Ureter (tissue), 1 donor: ENCODE measurements at places on chromosomes 16 and 17.

DNA sequence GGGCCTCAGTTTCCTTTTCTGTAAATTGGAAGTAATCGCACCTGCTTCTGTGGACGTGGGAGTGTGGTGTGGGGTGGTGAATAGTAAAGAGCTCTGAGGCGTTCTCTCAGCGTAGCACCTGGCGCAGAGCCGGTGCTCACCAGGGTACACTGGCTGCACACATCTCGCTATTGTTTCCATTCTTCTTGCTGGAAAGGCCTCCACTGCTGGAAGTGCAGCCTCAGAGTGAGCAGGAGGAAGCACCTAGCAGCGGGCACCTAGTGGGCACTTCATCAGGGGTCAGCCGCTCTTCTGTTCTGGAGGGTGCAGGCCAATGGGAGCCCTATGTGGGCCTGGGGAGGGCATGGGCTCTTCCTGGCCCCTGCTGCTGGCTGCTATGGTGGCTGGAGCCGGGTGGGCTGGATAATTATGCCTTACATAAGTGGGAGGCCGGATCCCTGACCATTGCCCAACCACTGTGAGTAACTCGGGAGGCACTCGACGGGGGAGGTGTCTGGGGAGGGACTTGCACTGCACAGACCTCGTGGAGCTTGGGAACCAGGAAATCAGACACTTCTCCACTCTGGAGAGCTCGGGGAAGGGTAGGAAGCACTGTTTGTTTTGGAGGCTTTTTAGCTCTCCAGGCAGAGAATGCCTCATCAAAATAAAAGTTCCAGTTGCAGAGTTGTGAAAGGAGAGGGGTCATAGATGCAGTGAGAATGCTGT, 1.7 kb downstream of the MAP2K3 start:
- DNase-seq: peak; percentile 92

- DNase-seq: no peak
Measured at GRCh38 chr16:12354296-12354833, 377.8 kb downstream of the SNX29 start.

DNA sequence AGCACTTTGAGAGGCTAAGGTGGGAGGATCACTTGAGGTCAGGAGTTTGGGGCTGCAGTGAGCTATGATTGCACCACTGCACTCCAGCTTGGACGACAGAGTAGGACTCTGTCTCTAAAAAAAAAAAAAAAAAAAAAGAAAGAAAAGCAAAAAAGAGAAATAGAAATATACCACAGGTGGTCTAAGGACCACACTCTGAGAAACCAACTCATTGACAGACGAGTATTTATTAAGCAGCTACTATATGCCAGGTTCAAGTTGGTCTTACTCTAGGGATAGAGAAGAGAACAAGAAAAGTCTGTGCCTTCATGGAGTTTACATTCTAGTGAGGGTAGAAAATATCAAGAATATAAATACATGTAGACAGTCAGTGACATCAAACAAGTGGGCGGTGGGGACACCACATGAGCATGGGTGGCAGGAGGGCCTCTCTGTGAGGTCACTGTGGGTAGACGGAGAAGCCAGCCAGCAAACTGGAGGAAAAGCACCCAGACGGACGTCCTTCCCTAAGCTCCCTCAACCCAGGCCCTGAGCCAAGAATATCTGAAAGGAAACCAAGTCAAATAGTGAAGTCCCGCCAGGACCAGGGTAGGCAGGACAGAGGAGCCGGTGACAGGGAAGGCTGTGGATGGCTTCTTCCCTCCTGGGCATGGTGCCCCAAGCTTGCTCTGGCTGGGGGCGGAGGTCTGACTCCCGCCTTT, 4.7 kb downstream of the CDIPT start:
- DNase-seq: no peak

GRCh38 chr17:14228903-14229302, 7.8 kb downstream of the CDRT15 start:
- DNase-seq: no peak

DNA sequence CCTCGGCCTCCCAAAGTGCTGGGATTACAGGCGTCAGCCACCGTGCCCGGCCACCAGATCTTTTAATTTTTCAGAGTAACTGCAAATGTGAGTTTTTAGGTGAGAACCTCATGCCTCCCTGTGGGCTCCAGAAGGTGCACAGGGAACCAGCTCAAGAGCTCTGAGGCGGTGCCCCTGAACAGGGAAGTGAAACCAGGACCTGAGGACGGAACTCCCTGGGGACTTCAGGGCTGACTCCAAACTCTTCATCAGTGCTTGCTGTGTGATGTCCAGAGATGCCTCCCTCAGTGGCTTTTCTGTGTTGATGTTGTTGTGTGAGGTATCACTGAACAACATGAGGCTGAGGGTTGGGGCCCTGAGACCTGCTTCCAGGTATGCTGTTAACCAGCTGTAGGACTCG, 23.8 kb downstream of the SLC12A3 start:
- DNase-seq: no peak

GRCh38 chr16:11914210-11915113, 1.3 kb downstream of the GSPT1 start:
- DNase-seq: no peak

DNA sequence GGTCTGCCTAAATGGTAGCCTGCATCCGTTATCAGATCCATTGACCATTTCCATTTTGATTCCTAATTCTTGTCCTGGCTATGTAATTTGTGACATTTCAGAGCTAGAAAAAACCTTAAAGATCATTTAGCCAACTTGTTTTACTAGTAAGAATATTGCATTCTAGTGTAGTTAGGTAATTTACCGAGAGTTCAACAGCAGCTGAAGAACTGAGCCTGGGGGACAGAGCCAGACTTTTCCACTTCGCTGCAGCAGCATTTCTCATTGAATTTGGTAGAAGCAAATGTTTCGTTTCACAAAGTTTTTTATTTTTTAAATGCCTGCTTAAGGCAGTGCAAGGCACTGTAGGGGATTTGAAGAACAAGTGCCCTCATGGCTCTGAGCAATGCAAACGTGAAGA, 59.2 kb upstream of the MARCHF10 start:
- DNase-seq: no peak

DNA sequence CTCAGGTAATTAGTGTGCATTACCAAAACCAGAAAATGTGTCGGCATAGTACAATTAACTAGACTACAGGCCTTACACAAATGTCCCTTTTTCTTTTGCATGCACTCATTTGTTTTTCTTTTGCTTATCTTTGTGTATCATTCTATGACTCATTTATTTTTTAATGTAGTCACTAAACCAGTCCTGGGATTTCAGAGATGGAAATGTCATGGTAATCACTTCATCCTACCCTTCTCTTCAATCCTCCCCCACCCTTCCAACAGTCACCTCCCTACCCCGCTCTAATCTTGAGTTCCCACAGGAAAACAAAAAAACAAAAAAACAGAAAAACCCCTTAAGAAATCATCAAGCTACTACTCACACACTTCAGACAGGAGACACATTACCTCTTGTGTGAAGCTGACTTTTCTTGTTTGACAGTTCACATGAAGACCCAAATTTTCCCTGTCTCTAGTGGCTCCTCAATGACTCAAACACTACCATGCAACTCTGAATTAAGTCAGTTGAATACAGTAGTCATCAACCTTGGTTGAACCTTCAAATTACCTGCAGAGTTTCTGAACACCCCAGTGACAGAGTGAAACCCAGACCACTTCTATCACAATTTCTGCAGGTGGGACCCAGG, 242.4 kb upstream of the SALL1 start:
- no peak for DNase-seq

DNA sequence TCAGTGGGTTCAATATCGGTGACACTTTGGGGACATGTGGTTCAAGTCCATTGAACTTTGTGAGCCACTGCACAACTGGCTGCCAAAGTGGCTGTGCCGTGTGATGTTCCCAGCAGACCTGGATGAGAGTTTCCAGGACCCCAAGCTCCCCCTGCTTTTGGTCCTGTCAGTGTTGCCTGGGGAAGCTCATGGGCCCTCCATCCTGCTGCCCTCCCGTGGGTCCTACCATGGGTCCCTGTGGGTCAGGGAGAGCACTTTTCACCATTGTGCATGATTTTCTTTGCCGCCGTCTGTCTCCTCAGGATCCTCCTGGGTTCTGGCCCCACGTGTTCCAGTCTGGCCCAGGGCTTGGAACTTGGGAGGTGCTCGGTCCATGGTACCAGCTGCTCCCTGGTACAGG, 38.1 kb downstream of the LGALS9 start:
- DNase-seq: no peak

DNA sequence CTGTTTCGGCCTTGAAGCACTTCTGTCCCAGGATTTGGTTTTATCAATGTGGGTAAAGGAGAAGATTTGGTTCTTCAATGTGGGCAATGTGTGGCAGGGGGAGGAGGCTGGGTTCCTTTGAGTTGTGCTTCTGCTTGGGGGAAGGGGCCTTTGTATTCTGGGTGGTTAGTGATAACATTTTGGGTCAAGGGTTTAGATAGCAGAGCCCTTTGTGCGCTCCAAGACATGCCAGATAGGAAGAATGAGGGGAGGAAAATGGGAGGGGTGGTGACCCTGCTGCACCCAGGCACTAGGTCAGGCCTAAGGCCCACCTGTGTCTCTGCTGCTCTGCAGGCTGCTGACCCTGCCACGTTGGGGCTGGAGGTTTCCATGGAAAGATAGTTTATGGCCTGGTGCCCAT, 40.0 kb upstream of the CDC42EP4 start:
- no peak for DNase-seq

DNA sequence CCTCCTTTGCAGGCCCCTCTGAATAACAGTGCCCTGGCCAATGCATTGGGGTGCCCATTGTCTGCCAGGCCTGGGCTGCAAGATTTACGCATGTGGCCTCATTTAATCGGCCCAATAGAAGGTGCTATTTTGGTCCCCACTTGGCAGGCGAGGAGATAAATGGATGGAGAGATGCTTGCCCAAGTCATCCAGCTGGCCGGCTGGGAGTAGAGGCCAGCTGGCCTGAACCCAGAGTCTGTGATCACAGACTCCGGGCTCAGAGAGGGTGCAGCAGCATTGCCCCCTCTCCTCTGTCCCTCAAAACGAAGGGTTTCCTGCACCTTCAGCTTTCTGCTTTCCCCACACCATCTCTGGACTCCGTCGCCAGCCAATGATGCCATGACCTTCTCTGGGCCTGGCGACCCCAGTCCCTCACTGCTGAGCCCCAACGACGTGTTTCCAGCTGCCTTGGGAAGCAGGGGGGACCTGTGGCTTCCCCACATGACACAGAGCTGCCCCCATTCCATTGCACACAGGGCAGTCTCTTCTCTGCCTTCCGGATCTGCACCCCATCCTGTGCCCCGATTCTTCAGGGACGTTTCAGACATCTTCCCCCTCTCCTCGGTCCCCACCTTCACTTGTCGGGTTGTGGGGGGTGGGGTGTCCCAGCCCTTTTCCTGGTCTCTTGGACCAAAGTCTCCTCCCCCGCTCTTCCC, 3.5 kb upstream of the ADGRG1 start:
- no peak for DNase-seq

DNA sequence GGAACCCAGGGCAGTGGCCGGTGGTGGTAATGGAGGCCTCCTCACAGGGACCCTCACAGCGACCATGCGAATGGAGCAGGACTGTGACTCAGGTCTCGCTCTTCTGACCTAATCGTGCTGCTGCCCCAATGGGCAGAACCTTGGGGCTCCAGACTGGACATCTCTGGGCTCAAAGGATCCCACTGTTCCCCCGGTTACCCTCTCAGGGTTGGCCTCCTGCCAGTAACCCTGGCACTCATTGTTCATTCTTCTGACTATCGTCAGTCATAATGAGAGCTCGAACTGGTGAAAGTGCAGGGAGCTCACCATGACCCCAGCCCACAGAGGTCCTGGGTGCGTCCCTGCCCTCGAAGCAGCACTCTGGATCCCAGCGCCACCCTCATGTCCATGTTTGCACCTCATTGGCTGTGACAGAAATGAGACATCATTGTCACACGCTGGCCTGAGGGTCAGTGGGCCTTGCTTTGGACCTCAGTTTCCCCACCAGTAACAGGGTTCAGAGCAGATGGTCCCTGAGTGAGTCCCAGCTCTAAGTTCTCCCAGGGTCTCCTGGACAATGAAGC, 4.0 kb upstream of the NPRL3 start:
- no peak for DNase-seq

DNA sequence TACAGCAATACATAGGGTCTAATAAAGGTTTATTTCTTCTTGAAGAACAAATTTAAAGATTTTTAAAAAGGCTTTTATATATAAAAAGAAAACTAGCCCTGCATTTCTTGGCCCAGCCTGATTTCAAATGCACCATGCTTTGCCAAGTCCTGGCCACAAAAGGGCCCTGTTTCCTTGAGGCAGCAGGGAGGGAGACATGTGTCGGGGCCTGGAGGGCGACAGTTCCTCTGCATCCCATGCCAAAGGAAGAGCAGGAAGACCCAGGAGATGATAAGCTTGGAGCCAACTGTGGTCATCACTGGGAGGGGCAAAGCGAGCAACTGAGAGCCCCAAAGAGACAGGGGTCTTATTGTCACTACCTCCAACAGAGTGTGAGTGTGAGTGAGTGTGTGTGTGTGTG, 571.5 kb upstream of the PSMD7 start:
- no peak for DNase-seq

GRCh38 chr17:32486111-32486700, 587 bp upstream of the CDK5R1 start:
- DNase-seq: peak; percentile 49

- no peak for DNase-seq
Measured at GRCh38 chr16:48140821-48141220, 15.0 kb downstream of the ABCC12 start.

- no peak for DNase-seq
Measured at GRCh38 chr17:35892091-35893035, 12.2 kb upstream of the CCL5 start.

DNA sequence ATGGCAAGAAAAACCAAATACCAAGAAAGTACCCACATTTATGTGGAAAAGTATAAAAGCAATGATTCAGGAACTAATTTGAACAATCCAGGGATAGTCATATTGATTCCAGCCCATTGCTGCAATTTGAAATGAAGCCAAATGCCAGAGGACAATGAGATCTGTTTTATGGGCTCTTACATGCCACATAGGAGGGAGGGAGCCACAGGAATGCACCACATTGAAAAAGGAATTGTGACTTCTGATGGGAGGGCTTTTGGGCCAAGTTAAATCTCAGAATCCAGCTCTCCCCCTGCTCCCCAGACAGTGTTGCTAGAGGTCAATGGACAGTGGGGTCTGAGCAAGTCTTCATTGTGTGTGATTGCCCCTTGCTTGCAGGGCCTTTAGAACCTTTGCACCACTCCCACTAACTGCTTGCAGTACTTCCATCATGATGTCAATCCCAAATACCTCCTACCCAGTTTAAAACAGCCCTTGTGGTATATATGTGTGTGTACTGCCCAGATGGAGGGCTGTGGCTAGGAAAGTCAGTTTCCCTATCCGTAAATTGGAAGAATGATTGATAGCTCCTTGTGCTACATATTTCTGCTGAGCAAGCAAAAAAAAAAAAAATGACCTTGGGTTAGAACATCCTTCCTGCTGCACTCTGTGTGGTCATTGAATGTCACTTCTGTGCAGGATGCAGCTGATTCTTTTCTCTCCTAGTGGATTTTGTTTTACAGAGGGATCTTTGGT, 406.8 kb downstream of the UTP18 start:
- no peak for DNase-seq

DNA sequence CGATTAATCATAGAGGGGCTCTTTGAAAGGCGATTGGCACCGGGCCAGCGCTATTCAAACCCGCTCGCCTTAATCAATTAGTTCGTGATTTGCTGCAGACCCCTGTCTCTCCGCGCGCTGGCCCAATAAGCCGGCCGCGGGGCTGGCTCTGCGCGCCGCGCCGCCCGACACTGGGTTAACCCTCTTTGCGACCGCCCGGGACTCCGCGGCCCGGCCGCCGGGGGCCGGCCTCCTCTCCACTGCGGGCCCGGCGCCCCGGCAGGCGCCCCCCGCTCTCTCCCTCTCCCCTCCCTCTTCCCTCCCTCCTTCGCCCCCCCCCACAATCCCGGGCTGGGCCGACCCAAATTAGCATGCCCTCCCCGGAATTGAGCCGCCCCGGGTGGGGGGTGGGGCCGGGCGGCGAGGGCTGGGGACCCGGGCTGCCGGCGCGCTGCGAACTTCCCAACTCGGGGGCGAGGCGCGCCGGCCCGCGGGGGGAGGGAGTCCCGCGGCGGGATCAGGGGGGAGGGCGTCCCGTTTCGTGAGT, 428 bp upstream of the SALL1 start:
- no peak for DNase-seq
